Trophoblast cell (in vitro differentiated cells and primary cell): ENCODE measurements at places on chromosomes 1 and 21.

- DNase-seq, result no peak
Observed at GRCh38 chr1:215376544-215377264, 190.4 kb upstream of the KCTD3 start.

GRCh38 chr1:48552903-48553606 is 81.1 kb upstream of the SPATA6 start:
- no peak for DNase-seq

DNA sequence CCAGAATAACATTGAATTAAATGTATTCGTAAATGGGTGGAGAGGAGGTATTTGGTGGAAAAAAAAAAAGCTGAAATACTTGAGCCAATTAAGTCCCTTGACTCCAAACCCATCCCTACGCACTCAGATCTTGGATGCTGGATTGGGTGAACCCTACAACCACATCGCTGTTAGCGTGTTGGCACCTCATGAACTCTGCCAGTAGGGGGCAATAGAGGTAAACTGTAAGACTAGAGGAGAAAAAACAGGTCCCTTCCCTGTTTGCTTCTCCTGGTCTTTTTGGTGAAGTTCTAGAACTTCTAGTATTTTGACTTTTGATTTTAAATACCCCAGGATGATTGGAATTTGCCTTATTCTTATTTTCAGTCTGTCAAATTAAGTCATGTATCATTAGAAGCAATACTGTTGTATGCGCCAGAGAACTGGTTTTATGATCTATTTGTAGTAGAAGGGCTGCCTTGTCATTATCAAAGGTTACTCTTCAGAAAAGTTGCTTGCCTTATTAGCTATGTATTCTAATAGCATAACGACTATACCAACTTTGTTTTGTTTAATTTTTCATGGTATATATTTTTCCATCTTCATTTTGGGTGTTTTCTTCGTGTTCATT is 1.9 kb upstream of the OR13G1 start:
- peak; percentile 11 for DNase-seq

- DNase-seq, result peak; percentile 45
Observed at GRCh38 chr1:7885513-7886404, 32.9 kb upstream of the UTS2 start.

DNA sequence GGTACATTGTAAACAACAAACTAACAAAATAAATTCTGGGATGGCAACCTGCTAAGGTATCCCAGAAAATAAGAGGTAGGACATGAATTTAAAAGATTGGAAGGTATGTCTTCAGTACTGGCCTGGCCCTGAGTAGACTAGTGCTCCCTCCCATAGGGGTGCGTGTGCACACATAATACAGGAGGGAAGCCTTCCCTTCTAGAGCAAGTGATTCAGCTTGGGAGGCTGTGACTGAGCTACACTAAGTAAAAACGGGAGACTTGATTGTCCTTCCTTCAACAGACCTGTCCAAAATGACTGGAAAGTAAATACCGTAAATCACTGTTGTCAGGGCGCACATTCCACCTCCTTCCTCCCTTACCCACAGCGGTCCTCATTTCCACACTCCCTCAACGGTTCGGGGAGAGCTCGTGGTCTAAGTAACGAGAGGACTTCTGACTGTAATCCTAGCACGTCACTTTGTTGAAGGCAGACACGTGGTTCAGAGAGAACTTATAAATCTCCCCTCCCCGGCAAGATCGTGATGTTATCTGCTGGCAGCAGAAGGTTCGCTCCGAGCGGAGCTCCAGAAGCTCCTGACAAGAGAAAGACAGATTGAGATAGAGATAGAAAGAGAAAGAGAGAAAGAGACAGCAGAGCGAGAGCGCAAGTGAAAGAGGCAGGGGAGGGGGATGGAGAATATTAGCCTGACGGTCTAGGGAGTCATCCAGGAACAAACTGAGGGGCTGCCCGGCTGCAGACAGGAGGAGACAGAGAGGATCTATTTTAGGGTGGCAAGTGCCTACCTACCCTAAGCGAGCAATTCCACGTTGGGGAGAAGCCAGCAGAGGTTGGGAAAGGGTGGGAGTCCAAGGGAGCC is at the start of gene TGFB2:
TSS of gene TGFB2 (plus strand) at position 523 of the 859 bp plus-strand sequence. CDS start 1,366 bp downstream, outside the sequence.
- DNase-seq, result peak; percentile 70
